ENCODE measurements at places on chromosomes 2 and 18.

- DNase-seq, result no peak
These were observed 147.3 kb downstream of the AGAP1 start for GRCh38 chr2:235640926-235641723.

- DNase-seq, result no peak
These were observed 56.5 kb downstream of the TET3 start for GRCh38 chr2:74041182-74041581.

GRCh38 chr2:42830922-42831574, 38.7 kb upstream of the HAAO start:
- DNase-seq, result no peak

- DNase-seq, result no peak
These were observed 35.5 kb downstream of the SCN2A start for GRCh38 chr2:165274698-165275097.

GRCh38 chr18:67692811-67693210, 176.3 kb upstream of the DSEL start:
- no peak for DNase-seq

GRCh38 chr2:218859556-218859987, at the start of gene WNT6:
WNT6 (plus strand) TSS chr2:218859805; CDS start chr2:218860038, 233 bp downstream.
- DNase-seq, result no peak

- DNase-seq, result no peak
These were observed 237.5 kb downstream of the PIK3C3 start for GRCh38 chr18:42192251-42193248.

- DNase-seq, result no peak
These were observed 78.9 kb upstream of the SPRED2 start for GRCh38 chr2:65511306-65511705.

DNA sequence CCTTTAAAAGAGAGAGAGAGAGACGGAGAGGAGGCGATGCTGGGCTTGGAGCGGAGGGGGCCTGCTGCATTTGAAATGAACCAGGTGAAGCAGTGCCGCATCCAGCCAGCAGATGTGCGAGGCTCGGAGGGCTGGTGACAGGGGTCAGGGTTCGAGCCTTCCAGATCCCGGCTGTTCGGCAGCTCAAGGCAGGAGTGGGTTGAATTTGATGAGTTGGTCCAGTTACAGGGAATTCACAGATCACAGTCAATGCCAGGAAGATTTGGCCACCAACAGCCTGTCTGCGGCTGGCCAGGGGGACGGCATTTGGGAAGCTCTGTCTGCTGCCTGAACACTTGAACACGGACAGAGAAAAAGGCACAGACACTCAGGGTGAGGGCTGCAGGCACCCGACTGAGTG, 48.6 kb downstream of the PTGR3 start:
- no peak for DNase-seq

DNA sequence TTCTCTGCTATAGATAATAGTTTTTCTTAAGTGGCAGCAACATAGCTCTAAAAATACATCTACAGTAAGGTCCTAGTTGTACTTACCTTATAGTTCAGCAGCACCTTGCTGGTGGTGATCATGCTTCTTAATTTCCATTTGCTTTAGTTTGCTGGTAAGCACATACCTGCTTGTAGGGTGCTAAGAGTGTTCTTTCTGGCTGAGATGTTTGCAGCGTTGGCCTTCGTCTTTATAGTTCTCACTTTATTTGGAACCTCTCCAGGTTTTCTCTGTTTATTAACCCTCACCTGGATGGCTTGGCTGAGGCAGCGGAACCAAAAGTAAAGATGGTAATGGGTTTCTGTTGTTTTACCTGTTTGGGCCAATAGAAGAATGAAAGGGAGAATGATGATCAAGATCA, 123.6 kb upstream of the EFEMP1 start:
- DNase-seq, result no peak

GRCh38 chr2:16181062-16181740, 240.9 kb downstream of the MYCN start:
- DNase-seq, result no peak

- DNase-seq, result no peak
These were observed 20.8 kb downstream of the LAMA1 start for GRCh38 chr18:7096838-7097237.

DNA sequence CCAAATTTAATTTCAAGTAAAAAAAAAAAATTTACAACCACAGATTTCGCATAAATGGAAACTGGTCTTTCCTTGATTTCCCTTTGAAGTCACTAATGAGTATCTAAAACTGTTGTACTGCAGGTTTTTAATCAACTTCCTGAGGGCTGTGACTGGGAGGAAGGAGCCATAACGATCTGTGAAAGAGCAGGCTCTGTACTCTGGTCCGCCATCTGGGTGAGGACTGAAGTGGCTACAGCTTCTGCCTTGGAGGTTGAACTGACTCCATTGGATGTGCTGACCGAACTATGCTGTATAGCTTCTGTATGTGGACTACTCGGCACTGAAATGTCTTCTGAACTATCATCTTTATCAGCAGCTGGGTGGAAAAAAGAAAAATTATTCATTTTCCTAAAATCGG, 69.3 kb upstream of the CHN1 start:
- DNase-seq, result no peak

- DNase-seq, result no peak
These were observed 130.6 kb downstream of the TDRD15 start for GRCh38 chr2:21254170-21254965.

- no peak for DNase-seq
These were observed 297.1 kb downstream of the TCF4 start for GRCh38 chr18:55290898-55291297.

DNA sequence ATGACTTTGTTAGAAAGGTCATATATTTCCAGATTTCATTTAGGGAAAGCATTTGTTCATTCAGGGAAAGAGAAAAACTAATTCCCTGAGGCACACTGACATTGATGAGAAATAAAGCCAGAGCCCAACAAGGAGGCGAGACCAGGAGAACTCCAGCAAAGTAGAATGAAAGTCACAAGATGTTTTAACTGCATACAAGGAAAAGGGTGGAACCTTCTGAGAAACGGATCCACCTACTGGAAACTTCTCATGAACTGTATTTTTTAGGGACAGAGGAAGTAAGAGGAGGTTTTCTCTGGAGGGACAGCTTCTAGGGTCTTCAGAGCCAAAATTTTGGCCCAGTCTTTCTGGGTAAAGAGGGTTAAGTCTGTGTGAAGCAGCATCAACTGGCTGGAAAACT, 548.2 kb upstream of the PIK3C3 start:
- no peak for DNase-seq

DNA sequence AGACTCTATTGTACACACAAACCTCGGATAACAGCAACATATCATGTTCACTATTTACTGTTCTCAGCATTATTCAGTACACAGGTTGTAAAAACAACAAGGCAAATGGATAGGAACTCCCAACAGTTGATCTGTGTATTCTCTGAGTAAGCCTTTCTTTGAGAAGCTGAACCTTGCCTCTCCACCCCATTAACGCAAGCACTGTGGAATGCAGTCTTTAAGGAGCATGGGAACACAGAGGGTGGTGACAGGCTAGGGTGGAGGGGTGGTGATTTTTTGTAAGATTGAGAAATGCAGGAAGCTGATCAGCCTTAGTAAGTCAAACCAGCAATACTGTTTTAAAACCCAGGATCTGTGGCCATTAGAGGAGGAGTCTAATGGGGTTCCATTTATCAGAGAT, 19.6 kb upstream of the SERPINB11 start:
- DNase-seq, result no peak

- no peak for DNase-seq
These were observed 177.3 kb upstream of the ARL4C start for GRCh38 chr2:234673961-234674759.

GRCh38 chr18:27921904-27922751, 254.8 kb downstream of the CDH2 start:
- DNase-seq, result no peak

Measured in activated CD4-positive, alpha-beta T cell treated with anti-CD3 and anti-CD28 coated beads, Interleukin-2, amount 50 U/mL, for 24 hours (primary cell).